Astrocyte (in vitro differentiated cells and primary cell): ENCODE measurements at places on chromosomes 6 and 20. TPM values are rescaled to one million over a fixed set of nuclear protein-coding genes. Genes with fewer than 3 reads are reported as not detected.

DNA sequence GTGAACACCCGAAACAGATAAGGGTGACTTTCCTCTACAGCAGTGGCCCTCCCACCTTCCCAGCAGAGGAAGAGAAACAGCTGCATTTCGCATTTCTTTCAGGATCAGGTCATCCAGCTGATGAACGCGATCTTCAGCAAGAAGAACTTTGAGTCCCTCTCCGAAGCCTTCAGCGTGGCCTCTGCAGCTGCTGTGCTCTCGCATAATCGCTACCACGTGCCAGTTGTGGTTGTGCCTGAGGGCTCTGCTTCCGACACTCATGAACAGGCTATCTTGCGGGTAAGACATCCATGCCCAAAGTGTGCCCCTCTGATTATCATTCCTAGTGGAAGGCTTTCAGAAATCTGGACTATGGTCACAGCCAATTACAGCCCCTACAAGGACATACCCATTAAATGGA is 27.8 kb upstream of the MROH8 start:
- H3K4me1 ChIP-seq = peaks cover 4% of the 10 kb centered on the region
- H3K27me3 ChIP-seq = no peaks in the 10 kb centered on the region
- no peak overlapping the region for H3K4me3 ChIP-seq
- H3K36me3 ChIP-seq = peaks cover 42% of the 10 kb centered on the region

GRCh38 chr20:64032706-64033624 is 3.0 kb upstream of the C20orf204 start:
- no peak overlapping the region for H3K27ac ChIP-seq
- peaks cover 3% of the 10 kb centered on the region for H3K4me1 ChIP-seq
- DNase-seq = no peak
- H3K36me3 ChIP-seq = peaks cover 2% of the 10 kb centered on the region

GRCh38 chr6:75505424-75505823 is 11.8 kb upstream of the FILIP1 start:
- H3K27ac ChIP-seq = no peak overlapping the region
- no peak for DNase-seq
- H3K4me3 ChIP-seq = no peak overlapping the region
- no peaks in the 10 kb centered on the region for H3K36me3 ChIP-seq
- no peaks in the 10 kb centered on the region for H3K4me1 ChIP-seq

DNA sequence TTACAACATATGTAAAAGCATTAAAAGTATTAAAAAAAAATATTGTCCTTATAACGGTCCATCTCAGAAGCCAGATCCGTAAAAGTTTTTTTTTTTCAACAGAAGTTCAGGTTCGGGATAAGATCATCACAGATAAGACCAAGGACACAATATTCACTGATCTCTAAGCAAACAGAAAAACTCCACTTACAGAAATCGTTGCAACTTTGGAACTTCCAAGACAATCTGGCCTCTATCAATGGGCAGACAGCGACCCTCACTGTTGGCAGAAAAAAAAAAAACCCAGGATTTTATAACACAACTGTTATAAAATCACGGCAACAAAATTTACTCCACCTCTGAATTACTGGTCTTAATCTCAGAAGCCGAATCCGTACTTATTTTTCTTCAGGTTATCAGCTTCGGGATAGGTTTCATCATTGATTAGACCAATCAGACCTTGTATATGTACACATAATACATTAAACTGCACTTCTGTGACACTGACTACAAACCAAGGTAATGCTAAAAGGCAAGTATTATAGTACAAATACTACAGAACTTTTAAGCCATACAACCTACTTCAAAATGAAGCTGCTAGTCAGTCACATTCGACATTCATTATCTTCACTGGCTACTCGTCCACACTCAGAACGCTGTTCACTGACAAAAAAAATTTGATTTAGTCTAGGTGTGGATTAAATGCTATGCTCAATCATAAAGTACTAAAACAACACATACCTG is 34.7 kb upstream of the SYNCRIP start:
- no peak for DNase-seq
- peaks cover 7% of the 10 kb centered on the region for H3K4me1 ChIP-seq
- H3K27me3 ChIP-seq = no peaks in the 10 kb centered on the region
- peak overlapping the region; percentile 85 for H3K27ac ChIP-seq
- H3K4me3 ChIP-seq = peak overlapping the region; percentile 100

DNA sequence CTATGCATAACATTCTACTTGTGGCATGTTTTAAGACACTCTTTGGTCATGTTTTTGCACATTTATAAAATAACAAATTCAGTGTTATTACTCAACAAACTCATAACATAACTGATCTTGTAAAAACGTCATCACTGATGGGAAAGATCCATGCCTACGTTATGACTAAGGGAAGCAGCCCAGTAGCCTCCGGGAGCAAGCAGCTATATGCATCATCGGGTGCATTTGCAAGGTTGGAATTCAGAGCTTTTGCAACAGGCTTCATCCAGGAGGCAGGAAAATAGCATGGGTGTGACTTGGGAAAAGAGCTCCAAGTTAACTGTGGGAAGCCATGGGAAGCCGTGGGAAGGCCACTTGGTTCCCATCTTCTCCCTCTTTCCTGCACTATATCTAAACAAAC is 271.6 kb upstream of the SGK1 start:
- peaks cover 7% of the 10 kb centered on the region for H3K4me1 ChIP-seq
- peak; percentile 99 for DNase-seq
- no peak overlapping the region for H3K4me3 ChIP-seq
- no peaks in the 10 kb centered on the region for H3K27me3 ChIP-seq
- peak overlapping the region; percentile 94 for H3K27ac ChIP-seq

DNA sequence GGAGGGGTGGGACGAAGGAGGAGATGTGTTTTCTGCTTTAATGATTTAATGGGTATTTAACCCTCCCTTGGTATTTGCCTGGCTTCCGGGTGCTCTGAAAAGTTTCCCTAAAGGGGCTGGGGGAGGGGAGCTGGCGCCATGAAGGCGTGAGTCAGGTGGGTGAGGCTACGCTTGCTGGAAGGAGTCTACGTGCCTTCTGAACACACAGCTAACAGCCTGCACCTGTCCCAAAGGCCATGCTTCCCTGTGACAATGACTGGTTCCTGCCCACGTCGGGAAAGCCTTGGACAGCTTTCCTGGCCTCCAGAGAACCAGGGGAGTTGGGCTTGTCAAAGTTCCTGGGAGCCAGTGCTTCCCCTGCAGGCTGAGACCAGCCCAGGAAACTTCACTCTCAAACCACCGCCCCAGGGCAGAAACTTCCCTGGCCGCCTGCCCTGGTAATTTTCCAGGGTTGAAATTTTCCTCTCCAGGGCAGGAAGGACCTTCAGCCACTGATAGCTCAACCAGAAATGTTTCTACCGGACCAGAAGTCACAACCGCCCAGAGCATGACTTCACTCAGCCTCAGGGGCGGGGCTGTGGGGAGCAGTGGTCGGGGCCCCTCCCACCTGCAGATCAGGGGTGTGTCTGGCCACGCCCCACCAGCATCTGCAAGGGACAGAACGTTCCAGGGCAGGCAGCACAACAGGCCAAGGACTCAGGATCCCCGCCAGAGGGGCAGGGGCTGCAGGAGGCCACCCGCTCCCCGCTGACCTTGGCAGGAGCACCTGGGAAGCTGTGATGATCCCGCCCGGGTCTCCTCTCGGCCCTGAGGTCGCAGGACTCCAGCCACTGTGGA is 18.6 kb upstream of the SLCO4A1 start:
- peak overlapping the region; percentile 6 for H3K4me3 ChIP-seq
- DNase-seq = peak; percentile 65
- no peak overlapping the region for H3K27ac ChIP-seq
- peaks cover 20% of the 10 kb centered on the region for H3K4me1 ChIP-seq

GRCh38 chr20:19889011-19889953 is 127.9 kb upstream of the NAA20 start:
- H3K4me1 ChIP-seq = peaks cover 39% of the 10 kb centered on the region
- no peaks in the 10 kb centered on the region for H3K27me3 ChIP-seq
- H3K27ac ChIP-seq = peak overlapping the region; percentile 81
- H3K4me3 ChIP-seq = peak overlapping the region; percentile 40
- DNase-seq = peak; percentile 91

- H3K4me3 ChIP-seq = no peak overlapping the region
- H3K4me1 ChIP-seq = no peaks in the 10 kb centered on the region
- H3K27ac ChIP-seq = no peak overlapping the region
- no peak for DNase-seq
- H3K27me3 ChIP-seq = no peaks in the 10 kb centered on the region
Observed at GRCh38 chr20:19376451-19377229, 164.2 kb downstream of the SLC24A3 start.

- no peaks in the 10 kb centered on the region for H3K4me1 ChIP-seq
- no peaks in the 10 kb centered on the region for H3K27me3 ChIP-seq
Observed at GRCh38 chr20:24236201-24236600, 233.2 kb upstream of the SYNDIG1 start.

DNA sequence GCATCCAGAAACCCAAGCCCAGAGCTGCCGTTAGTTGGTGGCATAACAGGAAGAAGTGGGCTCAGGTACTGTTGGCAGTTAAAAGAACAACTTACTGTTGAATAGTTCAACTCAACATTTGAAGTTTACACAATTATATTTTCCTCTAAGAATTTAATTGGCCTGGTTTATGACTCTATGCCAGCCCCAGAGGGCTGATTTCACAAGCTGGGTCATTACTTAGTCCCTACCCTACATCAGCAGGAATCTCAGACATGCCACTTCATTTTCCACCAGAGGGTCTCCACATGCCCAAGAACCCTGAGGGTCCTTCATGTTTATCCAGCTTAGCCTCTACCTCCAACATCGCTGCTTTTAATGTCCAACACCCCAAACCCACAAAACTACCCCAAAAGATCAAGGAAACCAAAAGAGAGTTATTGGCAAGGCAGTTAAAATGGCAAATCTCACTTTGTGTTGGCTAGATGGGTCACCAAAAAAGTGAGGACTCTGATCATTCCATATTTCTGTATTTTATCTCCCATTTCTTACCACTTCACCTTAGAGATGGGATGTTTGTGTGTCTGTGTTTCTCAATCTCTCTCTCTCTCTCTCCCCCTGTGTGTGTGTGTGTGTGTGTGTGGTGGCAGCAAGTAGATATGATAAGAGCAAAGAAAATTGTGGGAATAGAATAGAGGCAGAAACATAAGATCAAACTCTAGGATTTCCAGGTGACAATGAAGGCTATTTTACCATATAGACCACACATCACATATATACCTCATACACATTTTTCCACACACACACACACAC is 112.5 kb upstream of the TBX18 start:
- H3K27me3 ChIP-seq = no peaks in the 10 kb centered on the region
- no peak overlapping the region for H3K27ac ChIP-seq
- H3K36me3 ChIP-seq = no peaks in the 10 kb centered on the region
- DNase-seq = no peak
- no peak overlapping the region for H3K4me3 ChIP-seq

DNA sequence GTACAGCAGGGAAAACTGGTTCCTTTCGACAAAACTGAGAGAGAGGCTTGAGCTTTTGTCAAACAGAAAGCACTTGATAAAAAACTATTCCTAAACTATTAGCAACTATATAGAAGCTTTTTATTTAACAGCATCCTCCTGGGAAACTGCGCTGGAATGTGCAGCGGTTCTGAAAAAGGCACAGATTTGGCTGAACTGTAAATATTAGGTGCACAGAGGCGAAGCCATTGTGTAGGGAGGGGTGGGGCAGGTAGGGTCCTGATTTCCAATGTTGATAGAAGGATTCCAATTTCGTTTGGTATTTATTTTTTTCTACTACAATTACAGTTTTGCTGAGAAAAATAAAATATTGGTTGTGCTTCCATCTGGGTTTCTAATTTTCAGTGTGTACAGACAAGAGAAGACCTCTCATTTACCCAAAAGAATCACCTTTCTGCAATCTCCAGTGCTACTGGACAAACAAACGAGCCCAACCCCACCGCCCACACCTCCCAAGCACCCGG is 698 bp upstream of the SH3BGRL2 start:
- H3K4me1 ChIP-seq = peaks cover 14% of the 10 kb centered on the region
- H3K27ac ChIP-seq = no peak overlapping the region
- no peaks in the 10 kb centered on the region for H3K27me3 ChIP-seq
- peak overlapping the region; percentile 70 for H3K4me3 ChIP-seq
- H3K36me3 ChIP-seq = no peaks in the 10 kb centered on the region

- DNase-seq = no peak
- no peaks in the 10 kb centered on the region for H3K36me3 ChIP-seq
- no peaks in the 10 kb centered on the region for H3K27me3 ChIP-seq
- H3K4me3 ChIP-seq = no peak overlapping the region
- no peaks in the 10 kb centered on the region for H3K4me1 ChIP-seq
Observed at GRCh38 chr20:59175861-59176260, 12.2 kb downstream of the ZNF831 start.

GRCh38 chr6:21500314-21501020 is 93.1 kb upstream of the SOX4 start:
- no peak overlapping the region for H3K4me3 ChIP-seq
- H3K36me3 ChIP-seq = no peaks in the 10 kb centered on the region
- no peaks in the 10 kb centered on the region for H3K27me3 ChIP-seq
- peak; percentile 16 for DNase-seq
- H3K27ac ChIP-seq = no peak overlapping the region

DNA sequence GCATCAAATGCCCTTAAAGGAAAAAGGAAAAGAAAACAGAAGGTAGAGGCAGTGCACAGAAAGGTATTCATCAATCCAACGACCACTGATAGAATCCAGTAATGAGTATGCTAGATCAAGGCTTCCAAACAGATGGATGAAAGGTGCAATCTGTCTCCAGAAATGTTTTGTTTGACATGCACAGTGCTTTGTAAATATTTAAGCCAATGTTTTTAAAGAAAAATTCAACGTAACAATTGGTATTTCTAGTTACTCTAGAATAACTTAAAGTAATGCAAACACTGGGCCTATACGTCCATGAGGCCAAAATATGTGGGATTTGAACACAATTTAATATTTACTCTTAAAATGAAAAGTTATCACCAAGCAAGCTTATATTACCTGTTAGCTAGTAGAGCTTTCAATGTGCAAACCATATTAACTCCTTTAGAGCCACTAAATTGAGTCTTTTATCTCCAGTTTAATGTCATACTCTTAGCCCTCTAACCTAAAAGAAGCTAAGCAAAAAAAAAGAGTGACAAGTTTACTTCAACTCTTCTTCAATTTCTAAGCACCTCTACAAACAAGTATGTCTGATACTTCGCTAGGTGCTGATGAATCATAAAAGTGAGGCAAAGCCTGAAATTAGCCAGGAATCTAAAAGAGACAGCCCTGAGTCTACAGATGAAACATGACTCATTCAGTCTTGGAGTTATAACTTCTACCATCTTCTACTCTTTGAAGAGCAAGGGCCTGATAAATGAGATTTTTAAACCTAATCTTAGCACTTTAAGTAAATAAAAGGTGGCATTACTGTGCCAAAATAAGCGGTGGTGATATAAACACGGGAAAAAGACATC is 169.8 kb downstream of the PTPRK start:
- no peak overlapping the region for H3K4me3 ChIP-seq
- no peak overlapping the region for H3K27ac ChIP-seq
- H3K27me3 ChIP-seq = no peaks in the 10 kb centered on the region
- H3K4me1 ChIP-seq = peaks cover 7% of the 10 kb centered on the region

Gene MSH5
- 5.7 and 6.8 TPM in 2 replicates for total RNA-seq

Gene APCDD1L
- total RNA-seq = 16.4 and 23.3 TPM in 2 replicates

Gene PPP1R3G
- total RNA-seq = 0.39 and 0.70 TPM in 2 replicates

Gene CPNE5
- 0.11 and 0.29 TPM in 2 replicates for total RNA-seq

Gene KCNB1
- total RNA-seq = 0.38 and 0.48 TPM in 2 replicates

Gene BACH2
- 12.6 and 17.5 TPM in 2 replicates for total RNA-seq

Gene DZANK1
- 2.3 and 3.0 TPM in 2 replicates for total RNA-seq

Gene KIF6
- total RNA-seq = 1.2 and 2.0 TPM in 2 replicates
